ENCODE measurements at places on chromosomes 7 and 10.

- H3K27me3 ChIP-seq: peaks cover 1% of the 10 kb centered on the region
- no peak overlapping the region for H3K27ac ChIP-seq
- DNase-seq: no peak
- H3K4me1 ChIP-seq: peaks cover 2% of the 10 kb centered on the region
Measured at GRCh38 chr7:43077732-43078391, 34.6 kb upstream of the HECW1 start.

DNA sequence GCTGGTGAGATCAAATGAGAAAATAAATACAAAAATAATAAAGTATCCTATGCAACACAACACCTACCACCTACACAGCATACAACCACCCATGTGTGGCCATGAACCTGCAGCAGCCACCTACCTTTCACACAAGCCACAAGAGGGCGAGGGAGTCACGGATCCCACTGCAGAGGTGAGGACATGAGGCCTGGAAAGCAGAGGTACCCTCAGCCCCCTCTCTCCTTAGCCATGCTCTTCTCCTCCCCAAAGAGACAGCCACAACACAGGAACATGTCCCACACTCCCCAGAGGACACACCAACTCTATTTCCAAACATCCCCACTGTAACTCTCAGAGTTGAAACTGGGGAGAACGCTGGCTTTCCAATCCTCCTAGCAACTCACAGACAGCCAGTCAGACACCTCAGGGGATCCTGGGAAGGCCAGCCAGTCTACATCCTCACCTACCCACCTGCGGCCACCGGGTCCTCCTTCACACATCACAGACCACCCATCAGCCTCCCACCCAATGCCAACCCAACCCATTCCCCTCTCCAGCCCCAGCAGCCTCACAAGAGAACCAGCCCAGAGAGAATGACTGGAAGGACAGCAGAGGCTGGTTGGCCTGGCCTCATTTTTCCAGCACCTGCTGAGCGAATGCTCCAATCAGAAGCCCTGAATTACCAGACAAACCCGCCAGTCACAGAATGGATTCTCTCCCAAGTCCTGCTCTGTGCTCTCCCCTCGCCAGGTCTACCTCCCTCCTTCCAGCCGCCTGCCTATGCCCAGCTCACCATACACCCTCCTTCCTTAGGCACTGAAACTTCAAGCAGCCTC lies 18.4 kb downstream of the DLG5 start:
- peaks cover 36% of the 10 kb centered on the region for H3K4me1 ChIP-seq
- peak overlapping the region; percentile 25 for H3K27ac ChIP-seq
- no peaks in the 10 kb centered on the region for H3K36me3 ChIP-seq
- DNase-seq: no peak

- no peak overlapping the region for H3K4me3 ChIP-seq
- H3K27ac ChIP-seq: no peak overlapping the region
- no peak for DNase-seq
- no peaks in the 10 kb centered on the region for H3K4me1 ChIP-seq
- H3K36me3 ChIP-seq: peaks cover 12% of the 10 kb centered on the region
- no peaks in the 10 kb centered on the region for H3K27me3 ChIP-seq
Measured at GRCh38 chr7:130254555-130254954, 12.1 kb upstream of the CPA2 start.

- peaks cover 3% of the 10 kb centered on the region for H3K27me3 ChIP-seq
- H3K4me1 ChIP-seq: no peaks in the 10 kb centered on the region
- no peak overlapping the region for H3K4me3 ChIP-seq
- H3K27ac ChIP-seq: no peak overlapping the region
Measured at GRCh38 chr7:75039709-75040108, 33.9 kb downstream of the RCC1L start.

GRCh38 chr7:44995555-44996493 lies 4.2 kb upstream of the CCM2 start:
- peaks cover 8% of the 10 kb centered on the region for H3K27me3 ChIP-seq
- H3K36me3 ChIP-seq: peaks cover 4% of the 10 kb centered on the region
- DNase-seq: no peak
- H3K4me3 ChIP-seq: peak overlapping the region; percentile 12
- H3K27ac ChIP-seq: peak overlapping the region; percentile 99
- H3K4me1 ChIP-seq: peaks cover 40% of the 10 kb centered on the region

GRCh38 chr10:3727268-3727667 lies 57.7 kb downstream of the KLF6 start:
- H3K4me3 ChIP-seq: no peak overlapping the region
- H3K27ac ChIP-seq: no peak overlapping the region
- no peaks in the 10 kb centered on the region for H3K4me1 ChIP-seq
- no peaks in the 10 kb centered on the region for H3K36me3 ChIP-seq
- no peak for DNase-seq

DNA sequence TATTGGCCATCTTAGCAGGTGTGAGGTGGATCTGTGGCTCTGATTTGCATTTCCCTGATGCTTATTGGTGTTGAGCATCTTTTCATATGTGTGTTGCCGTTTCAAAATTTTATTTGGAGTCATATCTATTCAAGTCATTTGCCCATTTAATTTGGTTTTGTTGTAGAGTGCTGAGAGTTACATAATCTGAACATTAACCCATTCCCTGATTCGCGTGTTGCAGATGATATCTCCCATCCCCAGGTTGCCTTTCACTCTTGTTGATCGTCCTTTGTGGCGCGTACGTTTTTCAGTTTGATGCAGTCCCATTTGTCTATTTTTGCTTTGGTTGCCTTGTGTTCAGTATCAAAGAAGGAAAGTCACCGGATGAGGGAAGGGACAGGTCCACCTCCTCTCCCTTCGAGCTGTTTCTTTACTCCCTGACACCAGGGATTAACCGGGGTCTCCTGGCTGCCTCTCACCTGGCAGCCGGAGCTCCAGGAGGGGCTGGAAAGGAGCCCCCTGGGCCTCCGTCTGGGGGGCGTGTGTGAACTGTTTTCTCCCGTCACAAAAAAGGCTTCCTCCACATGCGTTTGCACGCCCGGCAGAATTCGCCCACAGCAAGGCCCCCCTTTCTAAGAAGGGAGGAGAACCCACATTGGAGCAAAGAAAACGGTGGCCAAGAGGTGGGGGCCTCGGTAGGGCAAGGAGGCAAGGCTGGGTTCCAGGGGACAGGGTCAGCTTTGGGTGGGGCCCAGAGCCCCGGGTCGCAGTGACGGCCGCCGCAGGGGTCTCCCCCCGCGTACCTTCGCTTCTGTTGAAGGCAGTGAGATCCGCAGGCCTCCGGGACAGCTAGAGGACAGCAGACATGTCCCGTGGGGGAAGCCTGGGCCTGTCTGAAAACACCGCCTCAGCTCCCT lies 8.3 kb downstream of the MNX1 start:
- H3K36me3 ChIP-seq: peaks cover 5% of the 10 kb centered on the region
- no peak overlapping the region for H3K27ac ChIP-seq
- peaks cover 28% of the 10 kb centered on the region for H3K27me3 ChIP-seq
- no peak overlapping the region for H3K4me3 ChIP-seq
- no peak for DNase-seq

DNA sequence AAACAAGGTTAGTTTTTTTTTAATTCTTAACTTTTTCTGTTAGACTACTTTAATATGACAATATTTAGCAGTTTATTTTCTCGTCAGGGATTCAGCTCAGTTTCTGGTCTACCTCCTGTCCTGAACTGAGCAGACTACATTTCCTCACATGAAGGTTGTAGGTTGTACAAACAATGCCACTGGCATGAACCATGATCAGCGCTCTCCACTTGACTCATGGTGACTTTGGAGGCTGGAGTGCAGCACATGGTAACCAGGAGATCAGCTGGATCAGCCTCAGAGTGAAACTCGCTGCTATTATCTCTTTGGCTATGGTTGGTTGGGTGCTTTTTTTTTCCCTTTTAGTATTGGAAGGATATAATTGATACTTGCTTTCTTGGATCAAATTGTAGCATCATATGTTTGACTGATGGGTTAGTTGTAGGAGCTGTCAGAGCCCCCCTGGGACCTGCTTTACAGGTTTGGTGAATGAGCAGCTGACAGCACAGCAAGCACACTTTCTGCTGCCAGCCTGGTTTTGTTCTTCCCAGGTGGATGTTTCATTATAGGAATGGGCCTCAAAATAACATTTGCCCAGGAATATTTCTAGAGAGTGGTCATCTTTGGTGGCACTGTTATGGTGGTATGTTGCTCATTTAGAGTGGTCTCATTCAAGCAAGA lies 556.4 kb downstream of the AUTS2 start:
- no peaks in the 10 kb centered on the region for H3K27me3 ChIP-seq
- no peak overlapping the region for H3K4me3 ChIP-seq
- peaks cover 17% of the 10 kb centered on the region for H3K4me1 ChIP-seq
- no peak overlapping the region for H3K27ac ChIP-seq
- DNase-seq: no peak

DNA sequence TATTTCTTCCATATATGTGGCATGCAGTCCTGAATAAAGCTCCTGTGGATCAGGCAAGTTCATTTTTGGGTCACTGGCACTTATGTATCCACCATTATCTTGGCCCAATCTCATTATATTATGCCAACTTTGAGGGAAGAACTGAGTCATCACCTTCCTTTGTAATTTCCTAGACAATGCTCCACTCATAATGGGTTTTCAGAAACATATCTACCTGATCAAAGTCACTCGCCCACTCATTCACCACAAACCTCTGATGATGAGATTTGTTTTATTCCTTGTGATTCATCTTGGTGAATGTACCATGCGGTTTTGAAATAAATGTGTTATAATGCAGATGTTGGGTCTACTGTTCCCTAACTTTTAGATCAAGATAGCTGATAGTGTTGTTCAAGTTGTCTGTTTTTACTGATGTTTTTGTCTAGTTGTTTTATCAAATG lies 525.8 kb downstream of the KIF20B start:
- H3K4me3 ChIP-seq: no peak overlapping the region
- no peak overlapping the region for H3K27ac ChIP-seq
- DNase-seq: no peak
- no peaks in the 10 kb centered on the region for H3K4me1 ChIP-seq
- no peaks in the 10 kb centered on the region for H3K36me3 ChIP-seq

DNA sequence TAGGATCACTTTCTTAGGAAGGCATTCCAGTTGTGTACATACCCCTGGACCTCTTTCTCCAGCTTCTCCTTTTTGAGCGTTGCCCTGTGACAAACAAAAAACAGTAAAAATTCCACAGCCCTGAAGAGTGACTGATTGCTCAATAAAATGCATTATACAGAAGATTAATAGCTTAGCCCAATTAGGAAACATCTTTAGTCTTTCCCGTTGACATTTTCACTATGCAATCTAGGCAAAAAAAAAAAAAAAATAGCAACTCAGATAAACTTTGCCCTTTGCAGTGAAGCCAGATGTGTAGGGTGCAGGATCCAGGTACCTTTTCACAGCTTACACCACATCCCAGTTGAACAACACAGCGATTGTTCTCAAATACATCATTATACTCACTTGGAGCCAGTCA lies 17.9 kb downstream of the COL28A1 start:
- no peaks in the 10 kb centered on the region for H3K4me1 ChIP-seq
- H3K4me3 ChIP-seq: no peak overlapping the region
- H3K36me3 ChIP-seq: no peaks in the 10 kb centered on the region
- no peaks in the 10 kb centered on the region for H3K27me3 ChIP-seq
- H3K27ac ChIP-seq: no peak overlapping the region

GRCh38 chr10:74900297-74900696 lies 73.9 kb downstream of the KAT6B start:
- no peaks in the 10 kb centered on the region for H3K36me3 ChIP-seq
- H3K4me1 ChIP-seq: no peaks in the 10 kb centered on the region
- no peak for DNase-seq
- no peak overlapping the region for H3K4me3 ChIP-seq
- no peak overlapping the region for H3K27ac ChIP-seq

DNA sequence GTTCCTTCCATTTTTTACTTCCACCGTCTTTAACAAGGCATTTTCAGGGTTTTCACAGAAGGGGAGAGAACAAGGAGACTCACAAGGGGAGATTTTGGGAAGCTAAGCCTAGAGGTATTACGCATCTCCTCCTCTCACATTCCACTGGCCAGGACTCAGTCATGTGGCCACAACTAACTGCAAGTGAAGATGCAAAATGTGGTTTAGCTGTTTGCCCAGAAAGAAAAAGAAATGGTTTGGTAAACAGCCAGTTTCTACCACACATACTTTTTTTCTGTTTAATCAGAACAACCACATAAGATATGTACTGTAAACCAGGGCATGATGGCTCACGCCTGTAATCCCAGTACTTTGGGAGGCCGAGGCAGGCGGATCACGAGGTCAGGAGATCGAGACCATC lies 21.4 kb upstream of the HELLS start:
- no peak for DNase-seq
- H3K36me3 ChIP-seq: peaks cover 3% of the 10 kb centered on the region
- H3K27me3 ChIP-seq: peaks cover 1% of the 10 kb centered on the region

GRCh38 chr7:44711528-44711927 lies 37.1 kb upstream of the ZMIZ2 start:
- no peak for DNase-seq
- H3K36me3 ChIP-seq: peaks cover 15% of the 10 kb centered on the region
- peaks cover 16% of the 10 kb centered on the region for H3K27me3 ChIP-seq
- H3K4me3 ChIP-seq: no peak overlapping the region
- no peaks in the 10 kb centered on the region for H3K4me1 ChIP-seq

DNA sequence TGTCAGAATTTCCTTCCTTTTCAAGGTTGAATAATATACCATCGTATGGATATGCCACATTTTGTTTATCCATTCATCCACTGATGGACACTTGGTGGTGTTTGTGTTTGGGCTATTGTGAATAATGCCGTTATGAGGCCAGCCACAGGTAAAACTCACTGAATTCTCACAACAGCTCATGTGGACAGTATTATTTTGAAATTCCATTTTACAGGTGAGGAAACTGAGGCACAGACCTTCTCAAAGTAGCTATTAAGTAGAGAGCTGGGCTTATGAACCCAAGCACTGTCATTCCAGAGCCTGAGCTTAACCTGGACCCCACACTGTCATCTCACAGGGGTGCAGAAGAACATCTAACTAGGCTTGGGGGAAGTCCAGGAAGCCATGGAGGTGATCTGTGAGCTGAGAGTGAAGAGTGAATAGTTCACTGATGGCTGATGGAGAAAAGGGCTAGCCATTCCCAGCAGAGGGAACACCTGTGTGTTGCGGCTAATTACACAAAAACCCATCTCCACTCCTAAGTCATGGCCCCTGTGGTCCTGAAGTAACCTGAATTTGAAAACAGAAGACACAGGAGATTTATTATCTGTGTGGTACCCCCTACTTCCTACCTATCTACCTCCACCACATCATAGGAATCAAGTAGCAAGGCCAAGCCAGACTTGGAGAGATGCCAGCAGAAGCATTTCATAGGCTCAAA lies 8.7 kb downstream of the INMT start:
- no peaks in the 10 kb centered on the region for H3K27me3 ChIP-seq
- no peak overlapping the region for H3K27ac ChIP-seq
- peaks cover 3% of the 10 kb centered on the region for H3K36me3 ChIP-seq
- peaks cover 5% of the 10 kb centered on the region for H3K4me1 ChIP-seq

DNA sequence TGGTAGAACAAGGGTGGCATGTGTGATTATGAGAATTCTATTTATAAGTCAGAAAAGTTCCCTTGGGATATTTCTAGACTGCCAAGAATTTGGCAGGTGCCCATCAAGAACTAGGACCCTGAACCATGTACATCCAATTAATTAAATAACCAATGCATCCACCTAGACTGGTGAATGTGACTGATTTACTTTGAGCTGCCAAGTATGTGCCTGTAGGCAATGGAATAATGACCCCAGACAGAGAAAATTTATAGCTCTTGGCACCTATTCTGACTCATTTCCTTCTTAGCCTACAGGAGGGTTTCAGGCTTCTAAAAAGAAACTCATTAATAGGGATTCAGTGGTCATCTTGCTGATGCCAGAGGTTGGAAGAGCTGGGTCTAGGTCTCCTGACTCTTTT lies 54.9 kb downstream of the KCNH2 start:
- no peaks in the 10 kb centered on the region for H3K4me1 ChIP-seq
- no peak overlapping the region for H3K27ac ChIP-seq
- H3K36me3 ChIP-seq: no peaks in the 10 kb centered on the region
- H3K27me3 ChIP-seq: no peaks in the 10 kb centered on the region

GRCh38 chr10:109931163-109931562 lies 7.9 kb upstream of the XPNPEP1 start:
- H3K27me3 ChIP-seq: peaks cover 8% of the 10 kb centered on the region
- no peak overlapping the region for H3K4me3 ChIP-seq
- no peaks in the 10 kb centered on the region for H3K36me3 ChIP-seq
- H3K4me1 ChIP-seq: peaks cover 36% of the 10 kb centered on the region
- no peak for DNase-seq
- no peak overlapping the region for H3K27ac ChIP-seq

Measured in endothelial cell (in vitro differentiated cells).